ENCODE measurements at places on chromosomes 1 and 21.
A peak's percentile ranks its signal among the peaks of the same experiment; 100 is the strongest.

DNA sequence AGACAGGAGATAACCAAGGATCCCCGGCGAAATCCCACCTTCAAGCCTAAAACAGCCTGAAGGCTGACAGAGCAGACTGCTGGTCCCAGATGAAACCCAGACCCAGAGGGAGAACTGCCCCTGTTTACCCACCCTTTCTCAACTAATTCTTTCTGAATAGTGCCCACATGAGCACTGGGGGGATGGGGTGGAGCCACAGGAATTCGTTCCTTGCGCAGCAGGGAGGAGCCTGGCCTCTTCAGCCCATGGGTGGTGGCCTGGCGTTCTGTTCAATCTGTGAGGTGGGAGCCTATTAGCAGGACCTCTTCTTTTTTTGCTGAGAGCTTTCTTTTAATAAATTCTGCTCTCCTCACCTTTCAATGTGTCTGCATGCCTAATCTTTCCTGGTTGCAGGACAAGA lies 6.6 kb upstream of the AK5 start:
- no peak for DNase-seq

DNA sequence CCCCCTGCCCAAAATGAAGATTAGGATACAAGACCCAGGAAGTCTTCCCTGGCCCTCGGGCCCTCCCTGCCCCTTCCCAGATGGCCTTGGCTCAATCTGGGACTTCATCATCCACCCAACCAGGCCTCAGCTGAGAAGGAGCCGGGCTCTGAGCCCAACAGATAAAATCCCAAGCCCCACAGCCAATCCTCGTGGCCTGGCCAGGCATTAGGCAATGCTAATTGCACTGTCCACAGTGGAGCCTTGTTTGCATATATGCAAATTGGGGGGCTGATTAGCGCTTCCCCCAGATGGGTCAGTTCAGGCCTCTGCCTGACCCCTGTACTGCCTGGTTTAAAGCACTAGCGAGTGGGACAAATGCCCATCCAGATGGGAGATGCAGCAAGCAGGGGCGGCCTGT lies 34.9 kb downstream of the IGSF21 start:
- no peak for DNase-seq

- peak; percentile 12 for DNase-seq
Observed at GRCh38 chr1:229127301-229127700, 143.6 kb upstream of the RAB4A start.

- DNase-seq = no peak
Observed at GRCh38 chr1:79667848-79668696, 661.5 kb upstream of the ADGRL4 start.

GRCh38 chr1:93344886-93345632 lies 648 bp upstream of the DR1 start:
- DNase-seq = no peak

GRCh38 chr1:200888349-200888838 lies 6.3 kb upstream of the INAVA start:
- peak; percentile 60 for DNase-seq

DNA sequence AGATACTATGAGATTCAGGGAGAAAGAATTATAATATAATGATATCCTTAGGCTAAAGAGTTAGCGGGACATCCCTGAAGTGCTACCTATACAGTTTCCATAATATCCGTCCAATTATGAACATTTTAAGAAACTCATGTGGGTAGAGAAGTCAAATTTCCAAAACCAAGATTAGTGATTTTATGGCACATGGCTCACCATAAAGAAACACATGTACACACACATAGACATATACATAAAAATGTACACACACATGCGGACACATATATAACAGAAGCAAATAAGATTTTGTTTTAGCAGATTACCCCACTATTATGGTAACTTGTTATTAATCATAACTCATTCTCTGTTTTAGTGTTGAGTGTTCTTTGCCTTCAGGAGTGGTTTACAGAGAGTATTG lies 566.7 kb upstream of the NEGR1 start:
- no peak for DNase-seq

DNA sequence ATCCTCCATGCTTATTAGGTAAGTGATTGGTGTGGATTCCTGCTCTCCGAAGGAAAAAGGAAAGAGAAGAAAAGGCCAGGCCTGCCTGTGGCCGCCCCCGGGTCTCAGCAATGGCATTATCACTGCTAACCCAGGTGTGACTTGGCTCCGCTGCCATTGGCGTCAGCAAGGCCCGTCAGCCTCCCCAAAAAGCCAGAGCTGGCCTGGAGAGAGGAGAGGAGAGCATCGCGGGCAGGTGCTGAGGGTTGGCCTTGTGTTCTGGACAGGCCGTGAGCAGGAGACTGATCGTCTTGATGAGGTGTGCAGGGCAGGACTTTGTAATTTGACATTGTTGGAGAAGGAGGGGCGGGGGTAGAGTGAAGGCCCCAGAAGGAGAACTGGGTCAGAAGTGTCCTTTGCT lies 186.4 kb downstream of the CAMTA1 start:
- DNase-seq = no peak

DNA sequence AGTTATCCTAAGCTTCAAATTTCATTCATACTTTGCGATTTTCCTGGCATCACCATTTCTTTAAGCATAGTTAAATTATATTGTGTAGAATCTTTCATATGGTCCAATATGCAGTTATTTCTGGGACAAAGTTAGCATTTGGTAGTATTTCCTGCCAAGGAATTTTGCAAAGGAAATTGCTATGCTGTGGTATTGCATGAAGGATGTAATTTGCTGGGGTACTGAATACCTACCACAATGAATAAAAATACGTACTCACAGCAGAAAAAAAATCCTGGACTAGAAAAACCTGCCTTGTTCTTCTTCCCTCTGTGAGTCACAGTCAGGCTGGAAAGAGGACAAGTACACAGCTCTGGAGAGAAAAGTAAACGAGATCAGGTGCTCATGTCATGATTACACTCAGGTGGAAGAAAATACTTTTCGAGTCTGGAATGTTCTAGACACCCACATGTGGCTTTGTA lies 241.2 kb downstream of the PTBP2 start:
- DNase-seq = no peak

GRCh38 chr1:121458291-121459048 lies 273.7 kb downstream of the SRGAP2C start:
- DNase-seq = no peak

DNA sequence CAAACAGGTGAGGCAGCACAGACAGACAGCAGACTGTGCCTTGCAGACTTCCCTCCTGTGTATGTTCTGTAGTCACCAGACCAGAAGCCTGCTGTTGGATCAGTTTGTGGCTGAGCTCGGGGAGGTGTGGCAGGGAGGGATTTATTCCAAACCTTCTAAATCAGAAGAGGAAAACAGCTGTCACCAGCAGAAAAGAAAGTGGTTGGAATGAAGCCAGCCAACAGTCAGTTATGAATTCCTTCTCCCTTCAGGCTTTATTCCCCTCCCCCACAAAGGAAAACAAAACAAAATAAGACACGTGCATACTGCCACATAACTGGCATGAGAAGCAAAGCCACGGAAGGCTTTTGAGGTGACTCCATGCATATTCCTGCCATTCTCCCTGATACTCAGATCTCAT lies 19.0 kb upstream of the PIGV start:
- DNase-seq = no peak

- DNase-seq = no peak
Observed at GRCh38 chr1:107896936-107897335, 68.0 kb downstream of the VAV3 start.

GRCh38 chr1:213568929-213569815 lies 418.6 kb upstream of the PROX1 start:
- DNase-seq = no peak

GRCh38 chr1:16114527-16115467 lies 41.1 kb downstream of the EPHA2 start:
- DNase-seq = no peak

DNA sequence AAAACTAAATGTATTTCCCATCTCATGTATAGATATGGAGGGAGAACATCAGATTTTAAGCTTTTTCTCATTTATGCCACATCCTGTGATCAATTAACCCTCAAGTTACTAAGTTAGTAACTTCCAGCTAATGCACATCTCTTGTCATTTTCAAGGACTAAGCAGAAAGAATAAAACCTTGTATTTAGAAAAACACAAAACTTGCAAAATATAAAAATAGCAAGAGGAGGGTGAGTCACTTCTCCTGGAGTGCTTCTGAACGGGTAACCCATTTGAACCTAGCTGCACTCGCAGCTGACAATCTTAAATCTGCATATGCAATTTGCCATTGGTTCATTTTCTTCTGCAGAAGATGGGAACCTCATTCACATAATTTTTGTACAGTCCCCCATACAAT lies 500.5 kb downstream of the SETD4 start:
- no peak for DNase-seq

GRCh38 chr21:46191257-46191685 lies 7.0 kb upstream of the SPATC1L start:
- DNase-seq = no peak

- DNase-seq = no peak
Observed at GRCh38 chr1:66175581-66175980, 358.4 kb upstream of the SGIP1 start.

- no peak for DNase-seq
Observed at GRCh38 chr1:42333662-42334239, 1.3 kb downstream of the FOXJ3 start.

- no peak for DNase-seq
Observed at GRCh38 chr1:8476006-8476405, 158.1 kb downstream of the SLC45A1 start.

- DNase-seq = no peak
Observed at GRCh38 chr1:228184152-228184551, 18.5 kb downstream of the IBA57 start.

Data from stimulated activated CD8-positive, alpha-beta memory T cell treated with anti-CD3 and anti-CD28 coated beads, Interleukin-7, amount 100 ng/mL, for 48 hours (primary cell).